ENCODE measurements at places on chromosomes 16 and 17.

- DNase-seq, result no peak
Measured at GRCh38 chr16:5490499-5490898, 392.9 kb upstream of the EEF2KMT start.

DNA sequence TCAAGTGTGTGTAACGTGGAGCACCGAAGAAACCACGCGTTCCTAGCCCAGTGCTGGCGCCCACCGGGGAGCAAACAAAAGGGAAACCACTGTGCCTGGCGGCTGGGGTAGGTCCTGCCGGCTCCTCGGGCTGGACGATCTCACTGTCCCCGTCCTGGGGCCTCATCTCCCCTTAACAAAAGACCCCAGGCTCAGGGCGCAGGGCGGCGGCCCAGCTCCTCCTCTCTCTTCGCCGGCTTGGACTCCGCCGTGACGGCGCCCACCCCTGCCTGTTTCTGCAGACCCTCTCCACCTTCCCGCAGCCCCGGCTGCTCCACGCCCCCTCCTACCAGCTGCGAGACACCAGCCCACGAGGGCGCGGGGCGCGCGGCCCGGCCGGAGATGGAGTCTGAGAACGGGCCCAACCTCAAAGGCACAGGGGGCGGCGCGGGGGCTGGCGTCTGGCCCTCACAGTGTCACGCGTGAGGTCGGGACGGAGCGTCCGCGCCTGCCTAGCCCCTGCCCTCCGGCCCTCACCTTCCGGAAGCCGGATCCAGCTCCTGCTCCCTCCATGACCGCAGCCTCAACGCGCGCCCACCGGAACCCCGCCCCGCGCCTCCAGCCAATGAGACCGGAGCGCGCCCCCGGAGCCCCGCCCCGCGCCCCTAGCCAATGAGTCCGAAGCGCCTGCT is at the start of gene CENPX:
CENPX (minus strand) TSS at position 569 of the 671 bp plus-strand sequence; CDS start at position 552, 17 bp downstream.
- DNase-seq, result no peak

DNA sequence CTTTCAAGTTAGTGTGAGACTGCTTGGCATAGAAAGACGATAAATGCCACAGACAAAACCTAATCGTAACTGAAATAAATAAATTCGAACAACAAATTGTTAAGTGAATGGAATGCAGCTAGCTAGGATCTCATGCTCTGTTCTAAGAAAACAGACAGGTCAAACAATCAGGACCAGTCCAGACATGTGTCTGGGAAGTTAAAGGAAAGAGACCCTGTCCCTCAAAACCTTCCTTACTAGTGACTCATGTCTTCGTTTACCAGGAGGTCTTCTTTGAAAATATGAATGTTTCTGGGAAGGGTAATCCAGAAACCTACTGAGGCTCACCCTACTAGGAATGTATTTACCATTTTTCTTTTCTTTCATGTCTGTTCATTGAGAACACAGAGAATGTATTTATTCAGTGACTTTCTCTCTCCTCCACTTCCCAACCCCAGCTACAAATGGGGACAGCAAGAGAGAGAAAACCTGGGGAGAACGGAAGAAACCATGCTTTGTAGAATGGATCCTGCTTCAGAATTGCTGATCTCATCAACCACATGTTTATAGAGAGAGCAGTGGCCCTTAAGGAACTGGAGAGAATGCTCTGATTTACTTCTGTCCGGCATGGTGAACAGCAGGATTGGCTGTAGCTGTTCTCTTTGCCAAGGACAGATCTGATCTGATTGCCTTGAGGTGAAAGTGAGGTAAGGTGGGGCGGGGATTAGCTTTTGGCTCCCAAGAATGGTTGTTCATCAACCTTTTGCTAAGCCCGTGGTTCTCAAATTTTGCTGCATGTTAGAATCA is 39.4 kb upstream of the DHX8 start:
- DNase-seq, result no peak

DNA sequence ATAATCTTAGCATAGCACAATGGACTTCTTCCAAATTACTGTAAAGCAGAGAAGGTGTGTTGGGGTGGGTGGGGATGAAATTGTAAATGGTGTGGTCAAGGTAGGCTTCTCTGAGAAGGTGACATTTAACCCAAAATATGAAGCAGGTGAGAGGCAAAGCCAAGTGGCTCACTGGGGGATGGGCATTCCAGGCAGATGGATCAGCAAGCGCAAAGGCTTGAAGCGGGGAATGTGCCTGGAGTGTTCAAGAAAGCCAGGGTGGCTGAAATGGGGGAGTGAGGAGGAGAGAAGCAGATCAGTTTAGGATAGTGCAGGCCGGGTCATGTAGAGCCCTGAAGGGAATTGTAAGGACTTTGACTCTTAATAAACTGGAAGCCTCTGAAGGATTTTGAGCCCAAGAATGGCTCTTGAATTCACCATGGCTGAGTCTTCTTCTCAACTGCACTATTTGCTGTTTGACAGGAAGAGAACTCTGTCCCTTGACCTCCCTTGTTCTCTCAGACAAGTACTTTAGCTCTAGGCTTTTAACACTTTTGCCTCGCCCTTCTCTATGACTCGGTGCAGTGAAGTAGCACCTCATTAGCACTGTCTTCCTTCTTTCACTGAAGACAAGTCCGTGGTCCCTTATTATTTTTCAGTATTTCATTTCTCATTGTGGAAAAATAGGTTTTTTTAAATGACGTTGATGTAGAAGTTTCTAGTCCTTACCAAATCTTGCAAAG is 14.7 kb downstream of the CACNG3 start:
- DNase-seq, result no peak

DNA sequence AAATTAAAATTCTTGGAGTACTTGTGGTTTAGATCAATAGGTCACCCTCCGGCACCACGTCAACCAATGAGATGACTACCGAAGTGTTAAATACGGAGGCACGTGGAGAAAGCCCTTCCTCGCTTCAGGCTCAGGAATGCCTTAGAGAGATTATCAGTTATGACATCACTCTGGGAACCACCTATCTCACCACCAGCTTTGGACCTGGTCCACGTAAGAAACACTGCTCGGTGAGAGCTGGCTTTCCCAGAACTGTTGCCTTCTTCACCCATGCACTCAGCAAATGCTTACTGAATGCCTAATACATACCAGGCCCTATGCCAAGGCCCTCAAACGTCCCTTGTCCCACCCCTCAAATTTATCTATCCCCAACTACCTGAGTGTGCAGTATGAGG is 71.3 kb downstream of the SMG6 start:
- no peak for DNase-seq

- no peak for DNase-seq
Measured at GRCh38 chr16:14292051-14292825, 221.1 kb downstream of the MRTFB start.

- no peak for DNase-seq
Measured at GRCh38 chr17:59165933-59166342, 10.4 kb downstream of the PRR11 start.

DNA sequence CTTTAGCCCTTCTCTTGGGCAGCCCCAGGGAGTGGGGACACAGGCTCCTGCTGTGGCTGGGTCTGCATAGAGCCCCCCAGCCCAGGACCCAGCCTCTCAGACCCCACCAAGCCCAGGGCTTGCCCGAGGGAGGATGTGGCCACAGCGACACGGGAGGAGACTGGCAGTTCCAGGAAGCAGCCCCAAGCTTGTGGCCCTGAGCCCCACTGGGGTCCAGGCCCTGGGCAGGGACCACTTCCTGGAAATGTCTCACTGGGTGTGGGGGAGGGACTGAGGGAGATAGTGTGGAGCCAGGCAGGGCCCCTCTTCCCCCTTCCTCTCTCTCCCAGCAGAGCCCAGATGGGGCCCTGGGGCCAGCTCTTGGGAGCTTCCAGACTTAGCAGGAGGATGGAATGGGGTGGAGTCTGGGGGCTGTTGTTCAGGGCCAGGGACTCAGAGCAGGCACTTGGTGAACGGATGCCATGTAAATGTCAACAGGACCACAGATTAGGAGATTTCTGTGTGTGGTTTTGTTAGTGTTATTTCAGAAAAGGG is 35.3 kb downstream of the ADGRG5 start:
- DNase-seq, result no peak

DNA sequence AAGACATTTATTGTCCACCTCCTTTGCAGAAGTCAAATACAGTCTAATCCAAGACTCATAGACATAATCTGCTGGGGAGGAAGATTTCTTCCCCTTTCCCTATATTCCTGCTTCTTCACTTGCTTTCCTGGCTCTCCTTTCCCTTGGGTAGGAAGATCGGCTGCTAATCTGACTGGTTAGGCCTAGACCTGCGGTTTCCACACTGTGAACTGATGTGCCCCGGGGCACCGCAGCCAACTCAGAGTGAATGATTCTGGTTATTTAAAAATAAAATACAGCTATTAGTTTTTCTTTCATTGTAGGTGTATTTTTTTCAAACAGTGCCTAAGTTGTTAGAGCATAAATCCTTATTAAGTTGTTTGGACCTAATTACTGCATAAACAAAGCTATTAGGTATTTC is 78.9 kb downstream of the DNAH3 start:
- no peak for DNase-seq

DNA sequence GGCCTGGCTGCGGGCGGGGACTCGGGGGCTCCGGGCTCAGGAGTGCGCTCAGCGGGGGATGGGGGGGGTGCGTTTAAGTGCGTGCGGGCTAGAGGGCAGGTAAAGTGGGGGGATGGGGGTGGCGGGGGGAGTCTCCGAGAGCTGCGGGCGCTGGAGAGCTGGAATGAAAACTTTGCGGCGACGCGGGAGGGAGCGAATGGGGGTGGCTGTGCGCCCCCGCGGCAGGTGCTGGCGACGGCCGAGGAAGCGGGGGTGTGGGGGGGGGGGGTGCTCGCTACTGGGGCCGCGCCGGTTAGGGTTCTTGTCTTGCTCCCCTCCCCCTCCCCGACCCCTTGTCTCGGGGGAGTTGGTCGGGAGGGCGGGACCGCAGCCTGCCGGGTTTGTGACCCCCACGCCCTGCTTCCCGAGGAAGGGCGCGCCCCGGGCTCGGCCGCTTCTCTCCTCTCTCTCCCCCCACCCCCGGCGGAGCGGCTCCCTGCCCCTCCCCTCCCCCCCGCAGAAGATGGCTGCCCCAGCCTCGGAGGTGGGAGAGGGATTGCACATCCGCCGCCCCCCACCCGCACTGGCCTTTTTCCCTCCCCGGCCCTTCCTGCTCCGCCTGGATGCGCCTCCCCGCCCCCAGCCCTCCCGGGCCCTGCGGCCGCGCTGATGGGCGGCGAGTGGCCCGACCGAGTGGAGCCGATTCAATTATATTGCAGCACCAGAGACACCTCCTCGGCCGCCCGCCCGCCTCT is 649 bp downstream of the GSE1 start:
- DNase-seq, result no peak

GRCh38 chr17:68482576-68483041 is 25.3 kb upstream of the WIPI1 start:
- DNase-seq, result no peak

DNA sequence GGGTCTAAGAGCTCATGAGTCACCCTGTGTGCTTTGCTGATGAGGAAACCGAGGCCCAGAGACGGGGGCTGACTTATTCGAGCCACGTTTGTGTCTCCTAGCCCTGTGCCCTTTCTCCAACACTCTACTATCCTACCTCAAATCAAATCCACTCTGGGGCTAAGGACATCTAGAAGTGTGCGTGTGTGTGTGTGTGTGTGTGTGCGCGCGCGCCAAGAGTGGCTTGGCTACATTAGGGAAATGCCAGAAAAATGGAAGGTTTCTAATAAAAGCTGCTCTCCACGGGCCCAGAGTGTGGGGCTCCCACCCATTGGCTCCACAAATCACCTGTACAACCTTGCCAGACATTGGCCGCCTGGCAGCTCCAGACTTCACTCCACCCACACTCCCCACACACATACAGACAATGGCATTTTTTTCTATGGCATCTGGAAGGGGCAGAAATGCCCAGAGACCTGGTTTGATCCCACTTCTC is 30.3 kb upstream of the PHOSPHO1 start:
- no peak for DNase-seq

GRCh38 chr17:29076722-29077121 is 33.8 kb downstream of the PIPOX start:
- DNase-seq, result no peak

DNA sequence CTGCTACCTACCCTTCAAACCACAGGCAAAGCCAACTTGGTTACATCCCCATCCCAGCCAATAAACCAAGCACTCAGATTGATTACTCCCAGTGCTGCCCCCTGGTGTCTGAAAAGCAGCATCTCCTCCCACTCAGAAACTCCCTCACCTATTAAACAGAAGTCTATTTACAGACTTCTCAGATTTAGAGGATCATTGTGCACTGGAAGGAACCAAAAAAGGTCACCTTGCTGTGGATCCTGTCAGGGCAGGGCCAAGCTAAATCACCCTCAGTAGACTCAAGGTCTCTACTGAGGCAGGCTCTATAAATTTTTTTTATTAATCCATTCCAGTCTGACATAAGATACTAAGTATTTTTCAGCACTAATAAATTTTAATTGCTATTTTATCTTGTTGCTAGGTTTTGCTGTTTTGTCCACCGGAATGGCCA is 17.6 kb downstream of the HIGD1B start:
- DNase-seq, result peak; percentile 48

DNA sequence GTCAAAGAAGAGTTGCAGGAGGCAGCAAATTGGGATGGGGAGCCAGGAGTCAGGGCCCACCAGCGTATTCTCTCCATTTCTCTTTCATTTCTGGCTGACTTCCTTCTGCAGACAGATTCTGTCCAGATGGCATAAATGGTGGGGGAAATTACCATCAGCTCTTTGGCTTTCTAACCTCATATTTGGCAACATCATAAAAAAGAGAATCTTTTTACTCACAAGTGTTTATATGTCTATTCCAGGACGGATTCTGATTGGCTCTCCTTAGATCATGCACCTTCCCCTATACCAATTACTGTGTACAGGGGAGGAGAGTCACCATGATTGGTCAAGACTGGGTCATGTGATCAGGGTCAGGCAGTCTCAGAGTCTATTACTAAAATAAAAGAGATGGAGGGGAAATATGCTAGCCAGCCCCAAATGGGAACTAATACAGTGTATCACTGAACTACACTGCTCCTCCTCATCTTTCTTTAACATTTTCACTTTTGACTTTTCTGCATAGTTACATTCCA is 537.1 kb upstream of the EEF2KMT start:
- no peak for DNase-seq

DNA sequence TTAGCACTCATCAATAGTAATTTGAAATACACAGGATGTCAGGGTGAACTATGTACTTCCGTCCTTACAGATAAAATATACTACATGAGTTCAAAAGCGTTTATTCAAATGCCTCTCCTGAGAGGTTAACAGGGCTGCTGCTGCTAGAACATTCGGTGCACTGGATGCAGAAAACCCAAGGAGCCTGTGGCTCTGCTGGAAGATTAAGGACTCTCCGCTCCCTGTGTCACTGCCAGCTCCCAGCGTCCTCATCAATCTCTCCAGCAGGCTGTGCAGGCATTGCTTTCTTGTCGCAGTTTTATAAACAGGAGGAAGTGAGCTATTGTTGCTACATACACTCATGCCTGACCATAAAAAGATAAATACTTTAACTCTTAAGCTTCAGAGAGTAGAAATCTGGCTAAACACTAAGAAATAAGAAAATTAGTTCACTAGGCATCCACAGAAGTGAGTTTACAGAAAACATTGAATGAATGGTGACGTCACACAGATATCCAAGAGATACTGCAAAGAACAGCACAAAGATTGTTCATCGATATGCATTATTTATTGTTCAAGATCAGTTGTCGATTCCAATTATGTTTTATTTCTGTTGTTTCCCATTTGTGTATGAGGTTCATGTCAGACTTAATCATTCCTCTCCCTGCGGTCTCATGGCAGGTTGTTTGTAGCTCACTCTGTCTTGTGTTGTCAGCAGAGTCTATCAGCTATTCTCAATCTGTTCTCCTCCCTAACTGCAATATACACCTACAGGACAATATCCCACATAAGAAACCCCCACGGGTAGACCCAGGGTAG is 127.9 kb upstream of the MON1B start:
- DNase-seq, result no peak

- no peak for DNase-seq
Measured at GRCh38 chr17:21196126-21196525, 17.8 kb downstream of the TMEM11 start.

- DNase-seq, result no peak
Measured at GRCh38 chr17:48051706-48052486, 3.7 kb downstream of the NFE2L1 start.

Measured in activated naive CD8-positive, alpha-beta T cell treated with anti-CD3 and anti-CD28 coated beads, Interleukin-2, amount 50 U/mL, for 16 hours (primary cell).